Activated T-cell treated with anti-CD3 and anti-CD28 coated beads for 24 hours (primary cell): ENCODE measurements at places on chromosomes 3 and 15.

DNA sequence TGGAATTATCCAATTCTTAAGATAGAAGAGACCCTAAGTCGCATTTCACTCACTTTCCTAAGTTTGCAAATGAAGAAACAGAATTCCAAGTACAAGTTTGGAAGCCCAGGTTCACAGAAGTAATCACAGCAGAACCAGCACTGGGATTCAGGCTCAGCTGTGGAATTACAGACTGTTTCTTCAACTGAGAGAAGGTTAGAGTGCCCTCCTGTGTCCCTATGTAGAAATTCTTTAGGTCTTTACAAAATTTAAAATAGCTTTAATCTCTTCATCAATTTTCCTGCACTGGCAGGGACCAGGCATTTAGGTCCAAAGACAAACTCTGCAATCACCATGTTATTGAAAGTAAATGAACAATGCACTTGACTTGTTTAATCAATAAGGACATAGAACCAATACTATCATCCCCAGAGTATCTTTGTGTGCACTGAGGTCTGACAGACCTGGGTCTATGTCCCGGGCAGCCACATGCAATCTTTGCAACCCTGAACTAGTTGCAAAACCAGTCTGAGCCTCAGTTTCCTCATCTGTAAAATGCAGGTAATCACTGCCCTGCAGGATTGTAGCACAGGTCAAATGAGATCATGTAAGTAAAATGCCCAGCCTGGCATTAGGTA is 96.3 kb upstream of the ZBED2 start:
- DNase-seq, result no peak

DNA sequence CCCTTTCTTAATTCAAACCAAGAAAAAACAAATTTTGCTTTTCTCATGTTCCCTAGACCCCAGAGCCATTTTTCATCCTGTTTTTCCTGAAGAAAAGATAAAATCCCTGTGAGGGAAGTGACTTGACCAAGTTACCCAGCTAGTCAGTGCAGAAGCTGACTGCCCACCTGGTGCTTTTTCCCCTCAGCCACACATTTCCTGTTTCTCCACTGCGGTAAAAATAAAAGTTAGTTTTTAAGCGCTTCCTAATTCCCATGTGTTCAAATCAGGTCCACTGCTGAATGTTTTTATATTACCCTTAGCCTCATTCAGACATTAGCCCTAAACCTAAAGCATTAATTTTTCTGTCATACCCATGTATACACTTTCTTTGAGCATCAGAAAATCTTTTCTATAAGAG is 26.1 kb downstream of the PPP2R3A start:
- DNase-seq, result no peak

DNA sequence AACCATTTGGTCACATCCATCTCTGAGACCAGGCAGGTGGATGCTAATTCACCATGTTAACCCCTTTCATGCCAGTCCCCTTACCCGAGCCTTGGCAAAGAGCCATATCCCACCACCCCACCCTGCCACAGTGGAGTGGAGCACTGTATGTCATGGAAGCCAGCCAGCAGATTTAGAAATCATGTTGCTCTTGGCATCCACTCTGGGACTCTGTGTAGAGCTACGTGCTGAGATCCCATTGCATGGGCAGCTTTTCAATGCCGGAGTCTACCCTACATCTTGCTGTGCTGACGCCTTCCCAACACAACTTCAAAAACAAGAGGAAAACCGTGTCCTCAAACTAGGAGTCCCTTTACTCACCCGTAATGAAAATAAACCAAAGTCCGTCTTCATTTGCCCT is 131.0 kb downstream of the NTRK3 start:
- DNase-seq, result no peak

GRCh38 chr15:70833861-70834765 is 19.8 kb downstream of the LARP6 start:
- no peak for DNase-seq

DNA sequence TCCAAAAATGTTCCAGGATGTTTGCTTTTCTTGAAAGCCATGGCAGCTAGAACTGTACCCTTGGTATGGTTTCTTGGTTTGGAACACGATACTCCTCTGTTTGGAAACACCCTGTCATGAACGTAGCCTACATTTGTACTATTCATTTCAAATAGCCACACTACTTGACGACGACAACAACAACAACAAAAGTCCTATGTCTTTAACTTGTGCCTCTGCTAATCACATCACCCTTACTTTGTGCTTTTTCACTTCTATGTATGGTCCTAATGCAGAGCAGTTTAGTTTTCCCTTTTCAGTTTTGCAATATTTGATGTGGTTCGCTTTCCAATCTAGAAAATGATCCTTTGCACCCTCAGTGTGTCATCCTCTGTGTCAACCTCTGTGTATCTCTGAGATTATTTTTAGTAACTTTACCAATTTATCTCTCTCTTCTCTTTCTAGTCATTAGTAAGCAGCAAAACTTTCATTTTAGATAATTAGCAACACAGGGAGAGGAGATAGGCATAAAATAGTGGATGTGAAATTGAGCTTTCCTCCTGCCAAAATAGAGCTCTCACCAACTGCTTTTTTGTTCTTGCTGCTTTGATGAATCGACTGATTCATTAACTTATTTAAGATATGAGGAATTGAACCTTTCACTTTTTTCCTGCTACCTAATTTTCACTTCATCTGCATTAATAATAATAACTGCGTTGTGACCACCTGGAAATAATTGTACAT is 44.1 kb upstream of the TP63 start:
- DNase-seq, result no peak

- DNase-seq, result no peak
These were observed 222.3 kb downstream of the SLCO3A1 start for GRCh38 chr15:92075764-92076163.
